ENCODE measurements at places on chromosomes 16 and 17.

- DNase-seq = no peak
Measured at GRCh38 chr16:23491490-23492391, 18.6 kb downstream of the GGA2 start.

GRCh38 chr16:11329071-11329491 lies 16.2 kb upstream of the RMI2 start:
- no peak for DNase-seq

DNA sequence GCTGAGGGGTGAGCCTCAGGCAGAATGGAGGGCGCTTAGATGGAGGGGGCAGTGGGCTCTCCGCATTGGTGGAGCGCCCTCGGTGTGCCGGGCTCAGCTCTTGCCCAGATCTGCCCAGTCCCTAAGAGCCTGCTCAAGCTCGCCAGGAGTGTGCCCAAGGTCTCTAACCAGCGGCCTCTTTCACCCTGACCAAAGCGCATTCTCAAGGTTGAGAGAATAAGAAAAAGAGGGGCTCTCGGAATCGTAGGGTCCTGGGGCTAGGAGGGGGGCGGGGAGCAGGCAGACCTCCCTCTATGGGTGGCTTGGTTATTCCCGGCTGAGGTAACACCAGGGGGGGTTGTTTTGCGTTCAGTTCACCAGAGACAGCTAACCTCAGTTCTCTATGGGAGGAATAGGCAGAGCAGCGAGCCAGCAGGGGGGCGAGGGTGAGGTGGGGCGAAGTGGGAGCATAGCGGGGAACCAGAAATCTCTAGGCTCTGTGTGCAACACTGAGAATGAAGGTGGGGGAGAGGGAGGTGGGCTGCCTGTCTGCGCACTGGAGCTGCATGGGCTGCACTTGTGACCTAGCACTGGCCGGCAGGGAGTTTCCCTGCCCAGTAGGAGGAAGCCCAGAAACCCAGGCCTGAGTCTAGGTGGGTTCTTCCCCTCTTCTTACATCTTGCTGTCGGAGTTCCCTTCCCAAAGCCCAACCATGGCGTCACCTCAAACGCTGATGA lies 3.0 kb downstream of the TMEM132E start:
- DNase-seq = no peak

- no peak for DNase-seq
Measured at GRCh38 chr16:50303605-50304466, 37.5 kb downstream of the ADCY7 start.

GRCh38 chr17:71959154-71959553 lies 161.7 kb upstream of the SOX9 start:
- no peak for DNase-seq

DNA sequence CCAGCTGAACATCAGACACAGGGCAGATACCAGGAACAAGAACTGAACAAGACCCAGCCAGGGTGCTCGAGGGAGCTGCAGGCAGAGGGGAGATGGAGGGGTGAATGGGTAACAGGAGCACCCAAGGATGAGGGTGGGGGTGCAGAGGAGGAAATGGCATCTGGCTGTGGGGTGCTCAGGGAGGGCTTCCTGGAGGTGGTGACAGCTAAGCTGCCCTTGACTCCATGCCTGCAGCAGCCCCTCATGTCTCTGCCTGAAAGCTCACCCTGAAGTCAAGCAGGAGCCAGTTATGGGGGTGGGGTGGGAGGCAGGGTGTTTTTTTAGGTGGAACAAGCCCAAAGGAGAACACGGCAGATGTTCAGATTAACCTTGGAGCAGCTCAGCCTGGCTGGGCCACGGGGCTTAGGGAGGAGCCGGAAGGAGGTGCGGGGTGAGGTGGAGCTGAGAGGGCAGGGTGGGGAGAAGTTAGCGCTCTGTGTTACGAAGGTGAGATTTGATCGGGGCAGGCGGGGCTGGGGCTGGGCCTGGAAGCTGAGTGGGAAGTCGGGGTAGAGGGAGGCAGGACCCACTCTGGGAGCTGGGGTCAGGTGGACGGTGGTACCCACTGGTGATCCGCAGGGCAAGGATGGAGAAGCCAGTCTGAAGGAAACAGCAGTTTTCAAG lies 143.0 kb downstream of the ENGASE start:
- DNase-seq = no peak

- DNase-seq = no peak
Measured at GRCh38 chr16:3175157-3176093, 12.6 kb upstream of the OR1F1 start.

DNA sequence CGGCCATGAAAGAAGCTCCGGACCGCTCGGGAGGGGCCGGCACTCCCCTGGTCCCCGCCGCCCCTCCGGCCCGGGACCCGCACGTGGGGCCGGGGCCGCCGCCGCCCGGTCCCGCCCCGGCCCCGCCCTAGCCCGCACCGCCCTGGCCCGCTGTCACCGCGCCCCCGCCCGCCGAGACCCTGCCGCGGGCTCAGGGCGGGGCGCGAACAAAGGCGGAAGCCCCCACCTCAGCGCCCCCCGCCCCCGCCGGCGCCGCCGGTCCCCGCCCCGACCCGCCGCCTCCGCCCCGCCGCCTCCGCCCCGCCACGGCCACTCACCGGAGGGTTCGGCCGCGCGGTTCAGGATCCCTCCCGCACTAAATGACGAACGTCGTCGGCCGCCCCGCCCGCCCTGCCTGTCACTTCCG lies at the start of gene ARHGDIA:
TSS of gene ARHGDIA (minus strand) at position 357 of the 406 bp plus-strand sequence. CDS start 1,407 bp downstream, outside the sequence.
- no peak for DNase-seq

DNA sequence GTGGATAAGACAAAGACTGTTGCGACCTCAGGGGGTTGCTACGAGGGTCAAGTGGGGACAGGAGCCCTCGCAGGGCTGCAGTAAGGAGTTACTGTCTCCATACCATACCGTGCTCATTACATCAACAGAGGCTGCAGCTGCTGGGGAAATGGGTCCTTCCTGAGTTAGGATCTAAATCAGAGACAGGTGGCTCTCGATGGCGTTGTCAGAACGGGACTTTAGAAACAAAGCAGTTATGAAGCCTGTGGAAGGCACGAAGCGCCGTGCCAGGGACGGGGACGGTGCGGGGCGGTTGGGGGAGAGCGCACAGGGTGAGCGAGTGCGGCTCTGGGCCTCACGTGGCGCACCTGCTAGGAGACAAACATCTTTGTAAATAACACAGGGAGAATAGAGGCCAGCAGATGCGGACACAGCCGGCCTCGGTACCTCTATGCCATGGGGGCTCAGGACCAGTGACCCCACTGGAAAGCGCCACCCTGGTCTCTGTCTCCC lies 34.4 kb downstream of the ZCCHC14 start:
- DNase-seq = no peak

GRCh38 chr16:8168016-8168415 lies 422.3 kb downstream of the TMEM114 start:
- DNase-seq = no peak

GRCh38 chr16:47705266-47705665 lies 244.1 kb downstream of the PHKB start:
- no peak for DNase-seq

- DNase-seq = no peak
Measured at GRCh38 chr17:81045590-81046095, 10.7 kb downstream of the BAIAP2 start.

GRCh38 chr17:2688351-2689342 lies 22.9 kb downstream of the CLUH start:
- no peak for DNase-seq

GRCh38 chr17:7080456-7081041 lies 498 bp upstream of the CLEC10A start:
- no peak for DNase-seq

GRCh38 chr16:83162791-83163190 lies 536.0 kb downstream of the CDH13 start:
- DNase-seq = no peak

- DNase-seq = peak; percentile 80
Measured at GRCh38 chr17:47099987-47100711, 88.9 kb downstream of the CDC27 start.

DNA sequence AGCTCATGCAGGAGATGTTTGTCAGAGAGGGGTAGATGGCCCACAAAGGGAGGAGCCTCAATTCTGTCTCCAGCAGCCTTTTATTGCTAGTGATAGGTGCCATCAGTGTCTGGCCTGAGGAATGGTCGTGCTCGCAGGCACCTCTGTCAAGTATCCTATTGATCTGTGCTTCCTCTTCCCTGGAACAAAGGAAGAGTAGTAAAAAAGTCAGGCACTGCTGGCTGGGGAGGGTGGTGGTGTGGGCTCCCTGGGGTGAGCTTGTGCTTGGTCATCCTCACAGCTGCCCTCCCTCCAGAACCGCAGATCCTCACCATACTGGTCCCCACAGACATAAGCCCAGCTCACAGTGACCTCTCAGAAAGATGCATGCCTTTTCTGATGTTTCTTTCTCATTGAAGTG lies 15.0 kb upstream of the SALL1 start:
- DNase-seq = no peak

- DNase-seq = no peak
Measured at GRCh38 chr17:65522751-65523404, 38.6 kb downstream of the AXIN2 start.

DNA sequence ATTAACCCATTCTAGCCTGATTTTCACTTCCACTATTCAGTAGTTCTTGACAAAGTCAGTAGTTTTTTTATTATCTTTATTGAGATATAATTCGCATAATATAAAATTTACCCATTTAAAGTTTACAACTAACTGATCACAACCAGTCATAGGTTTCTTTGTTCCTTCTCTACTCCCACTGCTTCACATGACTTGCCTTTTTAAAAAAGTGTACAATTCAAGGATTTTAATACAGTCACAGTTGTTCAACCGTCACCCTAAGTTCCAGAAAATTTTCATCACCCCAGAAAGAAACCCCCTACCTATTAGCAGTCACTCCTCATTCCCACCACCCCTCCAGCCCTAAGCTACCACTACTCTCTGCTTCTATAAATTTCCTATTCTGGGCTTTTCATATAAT lies 162.5 kb downstream of the TRIM37 start:
- DNase-seq = no peak

GRCh38 chr16:81639348-81639747 lies 139.7 kb upstream of the PLCG2 start:
- no peak for DNase-seq

- DNase-seq = no peak
Measured at GRCh38 chr16:16020291-16020690, 70.9 kb downstream of the ABCC1 start.

DNA sequence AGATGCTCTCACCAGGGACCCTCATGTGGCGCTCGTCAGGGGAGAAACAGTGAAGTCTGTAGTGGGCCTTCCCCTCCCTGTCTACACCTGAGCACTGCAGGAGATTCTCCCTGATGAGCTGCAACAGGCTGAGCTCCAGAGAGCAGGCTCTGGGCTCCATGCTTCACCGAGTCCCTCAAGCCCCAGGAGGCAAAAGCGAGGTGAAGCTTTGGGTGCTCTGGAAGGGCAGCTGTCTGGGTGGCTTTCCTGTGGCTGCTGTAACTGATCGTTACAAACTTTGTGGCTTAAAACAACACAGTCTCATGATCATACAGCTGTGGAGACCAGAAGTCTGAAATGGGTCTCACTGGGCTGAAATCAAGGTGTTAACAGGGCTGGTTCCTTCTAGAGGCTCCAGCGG lies 12.1 kb upstream of the CD300LD start:
- DNase-seq = no peak

DNA sequence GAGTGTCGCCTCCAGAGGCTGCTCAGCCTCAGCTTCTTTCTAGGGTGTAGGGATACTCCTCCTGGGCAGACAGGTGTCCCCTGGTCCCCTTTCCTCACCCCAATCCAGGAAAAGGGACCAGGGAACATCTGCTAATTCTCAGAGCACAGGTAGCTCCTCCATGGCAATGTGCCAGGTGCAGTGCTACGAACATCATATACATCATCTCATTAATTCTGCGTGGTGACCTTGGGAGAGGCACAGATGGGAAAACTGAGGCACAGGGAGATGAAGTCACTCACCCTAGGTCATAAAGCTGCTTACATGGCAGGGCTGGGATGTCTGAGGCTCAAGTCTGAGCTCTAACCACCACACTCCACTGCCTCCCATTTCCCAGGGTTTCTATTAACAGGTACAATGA lies 11.7 kb downstream of the HDAC5 start:
- no peak for DNase-seq

DNA sequence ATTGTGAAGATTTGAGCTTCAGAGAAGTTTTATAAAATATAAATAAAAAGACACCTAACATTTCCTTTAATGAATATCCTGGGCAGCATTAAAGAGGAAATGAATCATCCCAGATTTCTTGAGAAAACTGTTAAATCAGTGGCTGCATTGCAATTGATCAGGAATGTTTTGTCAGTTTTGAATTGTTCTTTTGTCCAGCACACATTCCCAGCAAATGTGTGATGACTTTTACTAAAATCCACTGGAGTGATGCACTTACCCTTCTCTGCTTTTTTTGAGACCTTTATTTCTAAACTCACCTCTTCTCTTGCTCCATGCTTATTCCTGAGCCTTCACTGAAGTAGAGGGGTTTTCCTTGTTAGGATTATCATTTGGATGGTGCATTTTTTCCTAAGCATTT lies 1307.2 kb downstream of the CDH8 start:
- no peak for DNase-seq

- no peak for DNase-seq
Measured at GRCh38 chr16:77850636-77851333, 62.4 kb downstream of the VAT1L start.

DNA sequence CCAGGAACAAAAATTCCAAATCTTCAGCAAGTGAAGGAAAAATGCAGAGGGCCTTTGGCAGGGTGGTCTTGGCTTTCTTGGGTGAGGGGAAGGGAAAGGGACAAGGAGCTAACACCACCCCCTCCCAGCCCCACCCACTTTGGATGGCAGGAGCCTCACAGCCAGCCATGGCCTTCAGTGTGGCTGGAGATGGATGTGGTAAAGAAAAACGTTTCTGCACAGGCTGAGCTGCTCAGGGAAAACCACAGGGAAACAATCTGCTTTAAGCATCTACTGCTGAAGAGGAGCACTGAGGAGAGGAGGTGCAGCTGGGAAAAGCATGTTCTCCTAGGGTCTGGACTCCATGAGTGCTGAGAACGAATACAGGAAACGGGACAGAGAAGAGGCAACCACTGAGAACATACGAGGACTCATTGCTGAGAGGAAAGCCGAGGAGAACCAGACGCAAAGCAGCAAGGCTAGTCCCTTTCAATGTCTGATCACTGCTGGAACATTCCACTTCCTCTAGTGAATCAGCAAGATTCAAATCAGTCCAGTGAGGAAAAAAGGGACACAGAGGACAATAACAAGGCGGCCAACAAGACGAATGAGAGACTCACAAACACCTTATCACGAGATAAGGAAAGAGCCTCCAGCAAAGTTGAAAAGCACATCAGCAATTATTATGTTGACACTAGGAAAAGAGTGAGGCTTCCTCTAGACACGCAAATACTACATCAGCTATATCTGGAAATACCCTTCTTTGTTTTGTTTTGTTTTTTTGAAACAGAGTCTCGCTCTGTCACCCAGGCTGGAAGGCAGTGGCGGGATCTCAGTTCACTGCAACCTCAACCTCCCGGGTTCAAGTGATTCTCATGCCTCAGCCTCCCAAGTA lies 41.7 kb downstream of the ZZEF1 start:
- DNase-seq = peak; percentile 18

- DNase-seq = no peak
Measured at GRCh38 chr16:80527297-80527696, 13.5 kb upstream of the DYNLRB2 start.
